ENCODE measurements at places on chromosomes 5 and 9.
A peak's percentile ranks its signal among the peaks of the same experiment; 100 is the strongest.

GRCh38 chr5:104421431-104421830 lies 858.8 kb upstream of the NUDT12 start:
- DNase-seq, result no peak

DNA sequence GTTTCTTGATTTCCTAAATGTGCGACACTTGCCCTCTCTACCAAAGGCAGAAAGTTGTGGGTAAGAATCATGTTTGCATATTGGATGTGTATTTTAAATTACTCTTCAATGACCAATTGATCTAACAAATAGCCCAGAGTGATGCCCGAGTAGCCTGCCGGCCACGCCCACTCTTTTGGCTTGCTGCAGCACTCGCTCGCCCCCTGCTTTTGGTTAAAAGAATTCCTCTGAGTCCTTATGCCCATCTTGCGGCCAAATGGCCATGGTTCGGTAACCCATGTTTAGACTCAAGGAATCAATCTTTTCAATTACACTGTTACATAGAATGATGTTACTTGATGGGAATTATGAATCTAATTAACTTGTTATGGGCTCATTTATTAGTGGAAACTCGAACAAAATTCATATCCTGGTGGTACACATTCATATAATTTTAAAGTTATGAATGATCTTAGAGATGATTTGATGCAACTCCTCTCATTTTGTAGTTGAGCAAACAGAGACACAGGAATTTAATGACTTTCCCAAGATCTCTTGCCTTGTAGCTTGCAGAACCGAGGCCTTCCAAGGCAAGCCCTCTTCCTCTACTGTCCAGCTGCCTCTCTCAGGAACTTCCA lies 36.5 kb downstream of the PPIC start:
- DNase-seq, result peak; percentile 13

DNA sequence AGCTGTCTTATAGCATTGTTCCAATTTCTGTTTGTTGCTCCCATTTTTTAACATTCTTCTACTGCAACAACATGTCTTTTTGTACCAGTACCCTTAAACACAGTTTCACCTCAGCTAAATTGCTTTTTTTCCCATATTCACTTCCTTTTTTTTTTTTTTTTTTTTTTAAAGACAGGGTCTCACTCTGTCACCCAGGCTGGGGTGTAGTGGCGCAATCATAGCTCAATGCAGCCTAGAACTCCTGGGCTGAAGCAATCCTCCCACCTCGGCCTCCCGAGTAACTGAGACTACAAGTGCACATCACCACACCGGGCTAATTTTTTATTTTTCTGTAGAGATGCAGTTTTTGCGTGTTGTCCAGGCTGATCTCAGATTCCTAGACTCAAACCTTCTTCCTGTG lies 161.3 kb downstream of the NIPBL start:
- no peak for DNase-seq

- DNase-seq, result no peak
Measured at GRCh38 chr5:98940581-98940980, 11.8 kb upstream of the CHD1 start.

DNA sequence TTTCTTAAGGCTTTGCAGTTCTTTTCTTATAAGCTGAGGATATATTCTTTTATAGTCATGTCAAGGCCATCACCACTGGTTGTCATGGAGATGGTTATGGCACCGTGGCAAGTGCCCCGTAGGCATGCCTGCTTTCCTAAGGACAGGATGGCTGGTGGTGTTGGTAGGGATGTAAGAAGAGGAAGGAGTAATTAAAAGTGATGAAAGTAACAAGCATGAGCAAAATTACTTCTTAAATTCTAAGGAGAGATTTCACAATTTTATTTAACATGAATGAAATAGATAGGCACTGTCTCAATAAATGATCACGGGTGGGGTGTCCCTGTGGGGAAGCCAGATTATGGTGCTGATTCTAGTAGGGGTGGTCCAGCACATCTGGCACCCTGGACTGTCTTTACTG lies 290.2 kb upstream of the KLF4 start:
- DNase-seq, result no peak
